AG08395 (cell line): ENCODE measurements at places on chromosomes 5 and 9.

DNA sequence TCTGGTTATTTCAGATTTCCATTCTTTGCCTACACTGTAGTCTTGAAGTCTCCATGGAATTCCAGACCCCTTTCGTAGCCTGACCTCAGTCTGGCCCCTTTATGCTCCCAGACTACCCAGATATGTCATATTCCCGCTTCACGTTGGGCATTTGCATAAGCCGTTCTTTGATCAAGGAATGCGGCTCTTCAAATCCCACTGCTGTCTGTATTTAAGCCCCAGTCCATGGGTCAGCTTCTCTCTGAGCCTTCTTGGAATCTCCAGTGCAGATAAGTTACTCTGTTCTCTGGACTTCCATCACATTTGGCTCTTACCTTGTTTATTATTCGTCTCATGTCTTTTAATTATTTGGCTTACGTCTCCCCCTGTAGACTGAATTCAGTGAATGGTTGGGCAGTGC is 97.4 kb downstream of the PARP8 start:
- DNase-seq, result no peak

- no peak for DNase-seq
Measured at GRCh38 chr5:31021181-31021624, 172.3 kb upstream of the CDH6 start.

- DNase-seq, result no peak
Measured at GRCh38 chr9:16262477-16263261, 607.8 kb downstream of the BNC2 start.

DNA sequence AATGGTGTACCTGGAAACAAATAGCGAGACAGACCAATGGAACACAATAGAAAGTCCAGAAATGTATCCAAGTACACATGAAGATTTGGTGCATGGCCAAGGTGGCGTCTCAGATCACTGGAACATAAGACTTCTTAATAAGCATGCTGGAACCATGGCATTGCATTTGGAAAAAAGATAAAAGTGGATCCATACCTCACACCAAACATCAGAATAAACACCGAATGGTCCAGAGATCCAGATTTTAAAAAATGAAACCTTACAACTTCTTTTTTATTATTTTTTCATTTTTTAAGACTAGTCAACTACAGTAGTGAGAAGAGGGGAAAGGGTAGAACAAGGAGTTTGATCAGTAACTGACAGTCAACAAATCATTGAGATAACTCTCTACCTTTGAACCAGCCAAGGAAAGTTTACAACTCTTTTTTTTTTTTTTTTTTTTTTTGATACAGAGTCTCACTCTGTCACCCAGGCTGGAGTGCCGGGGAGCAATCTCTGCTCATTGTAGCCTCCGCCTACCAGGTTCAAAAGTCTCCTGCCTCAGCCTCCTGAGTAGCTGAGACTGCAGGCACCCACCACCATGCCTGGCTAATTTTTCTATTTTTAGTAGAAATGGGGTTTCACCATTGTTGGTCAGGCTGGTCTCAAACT is 8.8 kb upstream of the DUSP1 start:
- DNase-seq, result no peak

DNA sequence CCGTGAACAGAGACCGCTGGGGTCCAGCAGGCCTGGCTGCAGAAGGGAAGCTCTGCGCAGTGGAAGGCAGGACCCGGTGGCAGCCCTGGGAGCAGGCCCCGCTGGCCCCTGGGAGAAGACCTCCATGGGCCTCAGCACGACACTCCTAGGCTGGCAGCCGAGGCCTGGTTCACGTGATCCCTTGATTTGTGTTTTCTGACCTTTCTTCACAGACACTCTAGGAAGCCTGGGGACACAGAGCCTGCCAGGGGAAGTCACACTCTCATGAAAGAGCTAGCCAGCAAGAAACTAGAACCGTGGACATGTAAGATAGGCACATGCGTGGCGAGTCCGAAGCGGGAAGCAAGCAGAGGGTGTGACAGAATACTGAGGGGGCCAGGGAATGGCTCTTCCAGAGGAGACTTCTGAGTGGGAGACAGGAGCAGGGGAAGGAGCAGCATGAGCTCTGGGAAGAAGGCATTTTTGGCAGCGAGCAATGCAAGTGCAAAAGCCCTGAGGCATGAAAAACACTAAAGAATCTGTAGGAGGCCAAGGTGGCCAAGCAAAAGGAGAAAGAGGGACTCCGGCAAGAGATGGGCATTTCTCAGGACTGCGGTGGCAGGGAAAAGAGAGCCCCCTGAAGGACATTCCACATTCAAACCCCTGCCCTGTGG is 26.6 kb upstream of the IL17B start:
- no peak for DNase-seq

- DNase-seq, result no peak
Measured at GRCh38 chr5:17907094-17907493, 272.8 kb downstream of the TAF11L14 start.

- no peak for DNase-seq
Measured at GRCh38 chr5:127447827-127448226, 69.6 kb upstream of the PRRC1 start.

- no peak for DNase-seq
Measured at GRCh38 chr5:65986796-65987195, 60.4 kb downstream of the ERBIN start.

GRCh38 chr5:95669540-95669939 is 13.3 kb downstream of the SPATA9 start:
- peak; percentile 37 for DNase-seq

DNA sequence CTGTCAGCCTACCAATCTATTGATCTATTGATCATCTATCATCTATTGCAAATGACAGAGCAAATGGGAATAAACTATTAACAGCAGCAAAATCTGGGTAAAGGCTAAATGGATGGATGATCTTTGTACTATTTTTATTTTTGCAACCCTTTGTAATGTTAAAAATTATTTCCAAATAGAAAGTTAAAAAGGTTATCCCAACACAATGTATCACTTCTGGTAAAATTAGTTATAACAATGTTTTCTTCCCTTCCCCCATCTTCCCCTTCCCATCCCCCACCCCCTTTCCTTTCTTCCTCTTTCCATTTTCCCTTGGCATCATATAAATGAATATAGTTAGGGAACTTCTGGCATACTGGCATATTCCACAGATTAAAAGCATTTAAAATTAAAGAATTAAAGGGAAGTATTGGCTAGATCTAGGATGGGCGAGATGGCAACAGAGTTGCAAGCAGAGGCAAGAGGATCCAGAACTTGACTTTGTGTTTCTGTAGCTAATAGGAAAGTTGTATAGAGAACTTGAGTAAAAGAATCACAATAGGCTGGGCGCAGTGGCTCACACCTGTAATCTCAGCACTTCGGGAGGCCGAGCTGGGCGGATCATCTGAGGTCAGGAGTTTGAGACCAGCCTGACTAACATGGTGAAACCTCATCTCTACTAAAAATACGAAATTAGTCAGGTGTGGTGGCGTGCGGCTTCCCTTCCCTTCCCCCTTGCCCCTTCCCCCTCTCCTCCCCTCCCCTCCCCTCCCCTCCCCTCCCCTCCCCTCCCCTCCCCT is 66.6 kb upstream of the TAF11L2 start:
- no peak for DNase-seq

DNA sequence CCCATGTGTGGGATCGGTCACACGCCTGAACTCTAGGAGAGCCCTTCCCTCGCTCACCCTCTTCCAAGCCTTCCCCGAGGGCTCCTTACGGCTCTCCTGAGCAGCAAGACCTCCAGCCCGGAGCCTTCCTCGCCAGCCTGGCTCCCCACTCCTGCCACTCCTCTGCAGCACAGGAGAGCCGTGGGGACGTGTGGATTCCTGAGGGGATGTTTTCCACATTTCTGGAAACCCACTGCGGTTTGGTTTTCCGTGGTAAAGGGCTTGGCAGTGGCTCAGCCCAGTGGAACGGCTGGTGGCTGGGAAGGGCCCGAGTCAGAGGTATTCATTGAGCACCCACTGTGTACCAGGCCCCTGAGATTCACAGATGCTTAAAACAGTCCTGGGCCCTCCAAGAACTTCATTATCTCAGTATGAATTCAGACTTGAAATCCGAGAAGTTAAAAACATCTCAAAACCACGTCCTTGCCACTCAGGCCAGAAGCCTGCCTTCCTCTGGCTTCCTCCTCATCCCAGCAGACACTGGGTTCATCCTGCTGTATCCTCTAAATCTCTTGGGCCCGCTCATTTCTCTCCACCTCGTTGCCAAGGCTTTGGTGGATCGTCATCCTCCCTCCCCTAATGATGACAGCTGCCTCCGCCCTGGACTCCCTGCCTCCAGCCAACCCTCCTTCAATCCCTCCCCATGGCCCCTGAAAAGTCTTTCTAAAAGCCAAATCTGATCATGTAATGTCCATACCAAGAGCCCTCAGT is 109.6 kb downstream of the FGF18 start:
- DNase-seq, result no peak

DNA sequence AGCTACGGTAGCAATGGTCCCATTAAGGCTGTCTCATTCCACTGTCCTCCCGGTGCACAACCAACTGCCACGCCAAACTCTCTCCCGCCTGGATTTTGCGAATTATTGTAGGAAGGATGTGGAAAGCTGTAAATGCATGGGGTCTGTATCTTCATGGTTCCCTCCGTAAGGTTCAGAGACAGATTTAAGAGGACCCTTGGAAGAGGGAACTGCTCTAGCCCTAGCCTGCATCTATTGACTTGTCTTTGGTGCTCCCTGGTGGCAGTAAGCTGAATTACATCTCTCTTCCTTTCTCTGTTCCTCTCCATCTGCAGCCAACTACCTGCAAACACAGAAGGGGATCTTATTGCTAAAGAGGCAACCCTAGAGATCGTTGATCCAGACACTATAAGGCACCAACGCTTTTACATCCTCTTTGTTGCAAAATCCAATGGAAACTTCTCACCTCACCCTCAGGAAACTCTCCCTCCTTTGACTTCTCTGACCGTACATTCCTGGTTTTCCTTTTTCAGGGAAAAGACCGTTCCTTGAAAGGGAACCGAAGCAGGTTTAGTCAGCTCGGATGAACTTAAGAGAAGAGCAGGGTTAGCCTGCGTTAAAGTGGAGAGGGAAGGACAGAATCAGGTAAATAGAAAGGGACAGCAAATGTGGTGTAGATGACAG is 11.9 kb downstream of the CAPSL start:
- DNase-seq, result peak; percentile 65

DNA sequence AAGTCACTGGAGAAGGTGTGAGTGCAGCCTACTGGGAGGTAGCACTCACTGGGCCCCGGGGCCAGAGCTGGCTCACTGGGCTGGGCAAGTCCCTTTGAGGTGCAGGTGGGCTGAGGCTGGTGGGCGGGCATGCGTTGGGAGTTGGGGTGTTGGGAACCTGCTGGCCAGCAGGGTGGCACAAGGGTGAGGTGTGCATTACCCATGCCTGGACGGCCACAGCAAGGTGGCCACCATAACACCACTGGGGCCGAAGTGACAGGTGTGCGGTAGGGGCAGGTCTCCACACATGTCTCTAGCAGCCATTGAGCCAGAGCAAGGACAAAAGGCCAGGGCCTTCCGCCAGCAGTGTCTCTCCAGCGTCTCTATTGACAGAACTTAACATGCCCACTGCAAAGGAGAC is 22.6 kb downstream of the PRRT1B start:
- no peak for DNase-seq

DNA sequence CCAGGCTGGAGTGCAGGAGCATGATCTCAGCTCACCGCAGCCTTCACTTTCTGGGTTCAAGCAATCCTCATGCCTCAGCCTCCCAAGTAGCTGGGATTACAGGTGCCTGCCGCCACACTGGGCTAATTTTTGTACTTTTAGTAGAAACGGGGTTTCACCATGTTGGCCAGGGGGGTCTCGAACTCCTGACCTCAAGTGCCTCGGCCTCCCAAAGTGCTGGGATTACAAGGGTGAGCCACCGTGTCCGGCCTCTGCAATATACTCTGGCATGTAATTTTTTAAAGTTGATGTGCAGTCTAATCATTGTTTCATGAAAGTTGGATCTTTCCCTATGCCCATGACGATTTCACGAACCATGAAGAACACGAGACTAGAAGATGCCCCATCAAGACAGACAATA is 28.6 kb upstream of the PPP1R26 start:
- DNase-seq, result no peak

- DNase-seq, result no peak
Measured at GRCh38 chr9:125133403-125134329, 9.7 kb downstream of the SCAI start.

DNA sequence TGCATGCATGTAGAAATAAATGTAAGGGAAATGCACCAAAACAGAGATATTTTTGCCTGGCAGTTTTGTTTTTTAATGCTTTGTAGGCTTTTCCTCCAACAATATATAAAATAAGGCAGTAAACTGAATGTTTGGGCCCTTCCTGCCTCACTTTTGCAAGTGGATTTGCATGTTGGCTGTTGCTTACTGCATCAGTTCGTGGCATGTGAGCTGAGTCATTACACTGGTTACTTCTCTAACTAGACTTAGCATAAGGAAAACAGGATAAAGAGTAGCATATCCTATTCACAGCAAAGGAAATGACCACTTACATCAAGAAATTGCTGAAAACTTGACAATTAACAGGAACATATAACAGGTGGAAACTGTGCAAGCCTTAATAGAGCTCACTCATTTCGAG is 113.4 kb downstream of the TLE1 start:
- no peak for DNase-seq

DNA sequence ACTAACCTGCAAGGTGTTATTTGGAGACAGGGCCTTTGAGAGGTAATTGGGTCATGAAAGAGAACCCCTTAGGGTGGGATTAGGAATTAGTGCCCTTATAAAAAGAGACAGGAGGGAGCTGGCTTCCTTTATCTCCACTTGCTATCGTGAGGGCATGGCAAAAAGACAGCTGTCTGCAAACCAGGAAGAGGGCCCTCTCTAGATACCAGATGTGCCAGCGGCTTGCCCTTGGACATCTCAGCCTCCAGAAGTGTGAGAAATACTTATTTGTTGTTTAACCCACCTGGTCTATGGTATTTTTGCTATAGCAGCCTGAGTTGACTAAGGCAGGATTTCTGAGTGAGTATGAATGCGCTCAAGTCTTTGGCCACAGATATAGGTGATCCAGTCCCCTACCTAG is 978 bp upstream of the RGS14 start:
- DNase-seq, result no peak

- DNase-seq, result peak; percentile 91
Measured at GRCh38 chr5:158456756-158457155, 597.8 kb upstream of the CLINT1 start.

DNA sequence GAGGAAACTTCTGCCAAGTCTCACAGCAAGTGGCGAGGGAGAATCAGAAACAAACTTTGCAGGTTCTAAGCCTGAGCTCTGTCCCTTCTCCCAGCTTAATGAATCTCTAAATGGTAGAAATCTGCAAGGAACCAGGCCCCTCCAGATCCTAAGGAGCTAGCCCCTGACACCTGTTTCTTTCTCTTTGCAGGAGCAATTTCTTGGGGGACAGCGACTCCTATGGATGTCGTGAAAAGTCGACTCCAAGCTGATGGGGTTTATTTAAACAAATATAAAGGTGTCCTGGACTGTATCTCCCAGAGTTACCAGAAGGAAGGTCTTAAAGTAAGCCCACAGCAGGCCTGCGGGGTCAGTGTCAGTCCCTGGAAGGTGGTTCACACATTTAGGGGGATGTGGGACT is 21.8 kb downstream of the IL9 start:
- DNase-seq, result no peak

GRCh38 chr9:29214690-29215253 is 1641.5 kb upstream of the C9orf72 start:
- DNase-seq, result no peak

- DNase-seq, result no peak
Measured at GRCh38 chr9:128159522-128159783, 612 bp upstream of the BBLN start.
